Amniotic stem cell (primary cell): ENCODE measurements at places on chromosomes 4 and X.
A peak's percentile ranks its signal among the peaks of the same experiment; 100 is the strongest.

DNA sequence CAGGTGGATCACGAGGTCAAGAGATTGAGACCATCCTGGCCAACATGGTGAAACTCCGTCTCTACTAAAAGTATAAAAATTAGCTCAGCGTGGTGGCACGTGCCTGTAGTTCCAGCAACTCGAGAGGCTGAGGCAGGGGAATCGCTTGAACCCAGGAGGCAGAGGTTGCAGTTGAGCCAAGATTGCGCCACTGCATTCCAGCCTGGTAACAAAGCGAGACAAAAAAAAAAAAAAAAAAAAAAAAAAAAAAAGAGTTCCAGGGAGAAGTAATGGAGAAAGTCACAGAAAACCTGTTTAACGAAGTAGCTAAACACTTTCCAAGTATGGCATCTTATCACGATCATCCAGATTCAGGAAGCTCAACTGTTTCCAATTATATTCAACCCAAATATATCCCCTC lies 10.9 kb downstream of the KLHL4 start:
- DNase-seq, result no peak

- DNase-seq, result no peak
Measured at GRCh38 chr4:78165758-78166157, 108.6 kb downstream of the FRAS1 start.

- DNase-seq, result peak; percentile 2
Measured at GRCh38 chrX:130401415-130402207, at the start of gene RBMX2. RBMX2 (plus strand) TSS chrX:130401987; CDS start chrX:130402033, 46 bp downstream.

DNA sequence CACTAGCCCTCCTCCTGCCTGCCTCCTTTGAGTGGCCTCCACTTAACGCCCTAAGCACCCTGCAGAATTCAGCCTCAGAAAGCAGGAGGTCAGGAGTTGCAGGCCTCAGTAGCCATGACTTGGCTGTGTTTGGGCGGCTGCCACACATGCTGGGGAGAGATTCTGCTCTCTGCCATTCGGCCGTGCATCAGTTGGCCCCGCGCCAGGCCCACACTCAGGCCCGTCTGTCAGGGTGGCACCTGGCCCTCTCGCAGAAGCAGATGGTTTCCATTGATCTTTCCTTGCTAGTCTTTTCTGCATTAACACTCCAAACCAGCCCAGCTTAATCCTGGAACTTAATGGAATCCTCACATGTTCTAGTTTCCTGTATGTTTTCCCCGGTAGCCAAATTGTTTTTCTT lies 30.7 kb upstream of the ATP6AP2 start:
- DNase-seq, result no peak

DNA sequence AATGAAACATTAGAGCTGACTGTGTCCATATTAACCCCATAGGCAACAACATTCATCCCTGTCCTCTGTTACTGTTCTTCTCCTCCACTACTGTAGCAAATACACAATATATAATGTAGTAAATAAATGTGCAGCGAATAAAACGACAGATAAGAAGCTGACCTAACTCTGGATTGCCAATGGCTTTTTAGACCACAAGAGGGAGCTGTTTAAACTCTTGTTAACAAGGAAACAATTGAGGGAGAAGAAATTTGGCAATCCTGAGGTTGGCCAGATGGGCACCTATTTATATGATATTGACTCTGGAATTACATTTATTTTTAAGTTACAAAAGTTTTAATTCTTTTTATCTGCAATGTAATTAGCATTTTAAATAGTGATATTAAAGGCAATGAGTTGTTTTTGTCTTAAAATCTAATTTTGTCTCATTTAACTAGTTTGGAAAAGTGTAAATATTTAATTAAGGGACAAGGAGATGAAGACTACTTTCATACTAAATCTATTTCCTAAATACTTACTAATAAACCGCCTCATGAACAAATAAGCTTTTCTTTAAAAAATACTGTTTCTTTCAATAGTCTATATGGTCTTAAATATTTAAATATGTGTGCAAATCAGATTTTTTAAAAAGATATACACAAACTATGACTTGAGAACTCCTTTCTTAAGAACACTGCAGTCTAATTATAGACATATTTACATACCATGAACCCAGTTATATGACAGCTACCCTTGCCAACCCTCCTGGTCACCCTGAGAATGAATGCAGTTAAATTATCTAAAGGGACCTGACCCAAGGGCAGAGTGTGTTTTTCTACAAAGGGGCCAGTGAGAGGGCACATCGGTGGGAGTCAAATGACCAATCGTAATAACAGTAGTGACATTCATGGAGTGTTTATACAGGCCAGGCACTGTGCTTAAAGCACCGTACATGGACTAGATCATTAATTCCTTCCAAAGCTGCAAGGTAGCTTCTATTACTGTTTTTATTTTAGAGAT lies 52.9 kb upstream of the HPF1 start:
- DNase-seq, result peak; percentile 77

- no peak for DNase-seq
Measured at GRCh38 chrX:35858906-35859305, 60.6 kb upstream of the CFAP47 start.

- DNase-seq, result no peak
Measured at GRCh38 chr4:180852738-180853137, 1390.5 kb upstream of the TENM3 start.
